ENCODE measurements at places on chromosomes 6 and 20. TPM values are rescaled to one million over a fixed set of nuclear protein-coding genes. Genes with fewer than 3 reads are reported as not detected.

The DEFB119 gene
- not detected for total RNA-seq

The STX16 gene
- 43.1 TPM for total RNA-seq

The ELOVL5 gene
- 65.0 TPM for total RNA-seq

The STK35 gene
- total RNA-seq = 11.1 TPM

The RIPPLY2 gene
- total RNA-seq = 2.9 TPM
